CD4-positive, alpha-beta T cell treated with Interleukin-2 at 100 ng/mL for 4 hours (primary cell): ENCODE measurements at places on chromosomes 1 and 21.
A peak's percentile ranks its signal among the peaks of the same experiment; 100 is the strongest.

- DNase-seq: no peak
Observed at GRCh38 chr1:235093013-235093695, 35.5 kb downstream of the TOMM20 start.

DNA sequence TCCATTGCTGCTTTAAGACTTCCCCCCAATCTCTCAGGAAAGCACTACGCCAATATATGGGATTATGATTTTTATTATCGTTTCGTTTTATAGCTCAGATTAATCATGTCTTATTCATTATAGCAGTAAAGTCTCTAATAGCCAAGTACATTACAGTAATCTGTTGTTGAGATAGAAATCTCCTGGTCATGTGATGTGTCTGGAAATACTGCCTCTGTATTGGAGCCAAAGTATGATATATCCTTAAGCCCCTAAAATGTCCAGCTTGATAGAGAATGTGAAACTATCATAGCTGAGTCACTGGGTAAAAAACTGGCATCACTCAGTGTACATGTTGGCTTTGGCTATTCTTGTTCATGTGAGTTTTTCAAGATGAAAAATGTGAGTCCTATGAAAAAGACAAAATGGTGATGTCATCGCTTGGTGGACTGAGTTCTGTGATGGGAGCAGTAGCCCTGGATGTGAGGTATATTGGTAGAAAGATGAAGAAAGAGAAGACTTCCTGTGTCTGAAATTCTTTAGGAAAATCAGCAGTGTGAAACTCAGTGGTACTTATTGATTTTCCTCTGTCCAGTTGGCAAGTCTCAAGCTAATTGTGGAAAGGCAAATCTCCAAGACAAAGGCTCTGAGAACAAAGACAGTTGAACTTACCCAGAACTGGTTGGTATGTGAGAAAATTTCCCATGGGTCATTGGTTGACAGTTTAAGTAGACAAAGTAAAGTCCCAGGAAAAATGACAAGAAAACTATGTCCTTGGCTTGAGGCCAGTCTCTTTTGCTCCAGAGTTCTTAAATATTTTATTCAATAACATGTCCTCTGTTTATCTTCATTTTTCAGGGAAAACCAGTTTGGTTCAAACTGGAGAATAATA is 76.2 kb downstream of the BRINP2 start:
- DNase-seq: no peak

DNA sequence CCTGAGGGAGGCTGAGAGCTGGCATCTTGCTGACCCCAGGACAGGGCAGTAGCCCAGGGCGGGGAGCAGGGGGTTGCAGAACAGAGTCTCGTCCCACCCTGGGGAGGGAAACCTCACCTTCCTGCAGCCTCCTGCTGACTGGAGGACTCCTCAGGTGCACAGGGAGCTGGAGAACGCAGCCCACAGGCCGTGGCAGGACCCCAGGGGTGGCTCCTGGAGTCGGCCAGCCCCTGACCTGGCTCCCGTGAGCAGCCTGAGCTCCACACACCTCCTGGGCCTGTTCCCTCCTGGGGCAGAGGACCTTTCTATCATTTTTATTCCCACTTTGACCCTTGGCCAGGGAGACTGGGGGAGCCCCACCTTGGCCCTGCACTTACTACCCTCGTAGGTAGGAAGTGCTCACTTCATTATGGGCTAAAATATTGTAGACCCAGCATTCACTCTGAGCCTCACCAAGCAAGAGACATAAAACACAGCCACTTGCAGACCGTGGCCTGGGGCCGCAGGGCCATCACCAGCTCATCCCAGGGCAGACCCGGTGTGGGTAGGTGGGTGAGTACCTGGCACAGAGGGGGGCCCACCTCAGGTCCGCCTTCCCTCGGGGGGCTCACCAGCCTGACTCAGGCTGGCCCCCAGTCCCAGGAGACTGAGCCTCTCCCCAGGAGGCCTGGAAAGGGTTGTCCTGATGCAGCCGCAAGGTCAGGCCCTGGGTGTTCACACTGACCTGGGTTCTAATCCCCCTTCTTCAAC is 287.3 kb upstream of the VAMP3 start:
- no peak for DNase-seq

GRCh38 chr1:156124557-156125483 is 10.3 kb downstream of the LMNA start:
- DNase-seq: peak; percentile 37

DNA sequence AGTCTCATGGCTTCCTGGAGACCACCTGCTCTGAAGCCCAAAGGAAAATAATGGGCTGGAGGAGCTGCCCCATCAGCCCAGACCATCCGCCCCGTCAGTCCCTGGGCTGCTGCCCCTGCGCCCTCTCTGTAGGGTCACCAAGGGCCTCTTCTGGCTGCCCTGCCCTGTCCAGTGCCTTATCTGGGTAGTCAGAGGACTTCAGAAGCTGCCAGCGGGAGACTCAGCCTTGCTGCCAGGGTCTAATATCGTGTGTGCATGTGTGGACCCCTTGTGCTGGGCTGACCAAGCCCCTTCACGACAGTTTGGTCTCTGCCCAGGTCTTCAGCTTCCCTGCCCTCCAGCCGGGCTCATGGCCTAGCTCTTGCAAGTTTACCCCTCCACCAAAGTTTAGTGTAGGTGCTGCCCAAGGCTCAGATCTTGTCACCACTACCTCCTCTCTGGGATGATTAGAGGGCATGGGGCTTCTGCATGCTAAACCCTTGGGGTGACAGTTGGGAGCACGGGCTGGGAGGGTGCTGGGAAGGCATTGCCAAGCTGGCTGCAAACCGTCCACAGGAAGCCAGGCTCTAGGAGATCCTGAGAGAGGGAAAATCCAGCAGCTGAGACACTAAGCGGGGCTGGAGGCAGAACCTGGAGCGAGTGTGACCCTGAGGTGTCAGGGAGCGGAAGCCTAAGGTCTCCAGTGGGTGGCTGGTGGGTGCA is 20.6 kb downstream of the NENF start:
- no peak for DNase-seq

DNA sequence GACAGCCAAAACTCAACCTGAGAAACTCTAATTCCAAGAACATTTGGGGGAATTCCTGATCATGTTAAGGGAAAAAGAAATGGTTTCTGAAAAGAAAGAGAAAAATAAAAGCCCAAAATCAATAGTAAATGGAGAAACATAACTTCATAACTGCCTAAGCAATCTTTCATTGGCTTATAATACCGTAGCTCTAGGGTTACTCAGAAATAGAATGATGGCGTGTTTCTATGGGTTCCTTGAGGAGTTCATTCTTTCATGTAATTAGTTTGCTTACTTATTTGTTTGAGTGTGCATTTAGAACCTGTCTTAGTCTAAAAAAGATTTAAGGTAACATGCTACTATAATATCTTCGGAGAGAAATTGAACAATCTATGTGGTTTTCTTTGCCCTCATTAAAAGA is 37.5 kb upstream of the FBXO28 start:
- DNase-seq: no peak

DNA sequence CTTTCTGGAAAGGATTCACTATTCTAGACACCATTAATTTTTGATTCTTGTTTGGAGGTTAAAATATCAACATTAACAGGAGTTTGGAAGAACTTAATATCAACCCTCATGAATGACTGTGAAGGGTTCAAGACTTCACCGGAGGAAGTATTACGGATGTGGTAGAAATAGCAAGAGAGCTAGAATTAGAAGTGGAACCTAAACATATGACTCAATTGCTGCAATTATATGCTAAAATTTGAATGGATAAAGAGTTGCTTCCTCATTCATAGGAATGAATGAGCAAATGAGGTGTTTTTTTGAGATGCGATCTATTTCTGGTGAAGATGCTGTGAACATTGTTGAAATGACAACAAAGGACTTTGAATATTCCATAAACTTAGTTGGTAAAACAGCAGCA is 77.9 kb upstream of the TNFSF4 start:
- DNase-seq: no peak

- DNase-seq: no peak
Observed at GRCh38 chr21:38350684-38351083, 93.9 kb downstream of the KCNJ15 start.

DNA sequence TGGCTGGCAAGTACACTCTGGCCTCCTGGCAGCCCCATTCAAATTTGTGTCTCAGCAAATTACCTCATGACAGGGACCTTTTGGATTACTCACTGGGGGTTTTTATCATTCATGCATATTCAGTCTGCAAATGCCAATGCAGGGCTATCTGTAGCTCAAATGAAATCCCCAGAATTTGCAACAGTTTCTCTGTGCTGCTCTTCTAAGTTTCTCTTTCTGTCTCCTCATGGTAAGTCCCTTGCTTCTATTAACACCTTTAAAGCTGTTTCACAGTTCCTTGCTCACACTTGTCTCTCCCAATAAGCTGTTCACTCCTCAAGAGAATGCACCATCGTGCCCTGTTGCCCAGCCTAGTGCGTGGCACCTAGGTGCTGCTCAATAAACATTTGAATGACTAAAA is 3.3 kb upstream of the FAM78B start:
- DNase-seq: no peak

- DNase-seq: no peak
Observed at GRCh38 chr1:23526329-23527041, 4.5 kb downstream of the E2F2 start.

- no peak for DNase-seq
Observed at GRCh38 chr1:59360729-59361128, 63.8 kb downstream of the FGGY start.

DNA sequence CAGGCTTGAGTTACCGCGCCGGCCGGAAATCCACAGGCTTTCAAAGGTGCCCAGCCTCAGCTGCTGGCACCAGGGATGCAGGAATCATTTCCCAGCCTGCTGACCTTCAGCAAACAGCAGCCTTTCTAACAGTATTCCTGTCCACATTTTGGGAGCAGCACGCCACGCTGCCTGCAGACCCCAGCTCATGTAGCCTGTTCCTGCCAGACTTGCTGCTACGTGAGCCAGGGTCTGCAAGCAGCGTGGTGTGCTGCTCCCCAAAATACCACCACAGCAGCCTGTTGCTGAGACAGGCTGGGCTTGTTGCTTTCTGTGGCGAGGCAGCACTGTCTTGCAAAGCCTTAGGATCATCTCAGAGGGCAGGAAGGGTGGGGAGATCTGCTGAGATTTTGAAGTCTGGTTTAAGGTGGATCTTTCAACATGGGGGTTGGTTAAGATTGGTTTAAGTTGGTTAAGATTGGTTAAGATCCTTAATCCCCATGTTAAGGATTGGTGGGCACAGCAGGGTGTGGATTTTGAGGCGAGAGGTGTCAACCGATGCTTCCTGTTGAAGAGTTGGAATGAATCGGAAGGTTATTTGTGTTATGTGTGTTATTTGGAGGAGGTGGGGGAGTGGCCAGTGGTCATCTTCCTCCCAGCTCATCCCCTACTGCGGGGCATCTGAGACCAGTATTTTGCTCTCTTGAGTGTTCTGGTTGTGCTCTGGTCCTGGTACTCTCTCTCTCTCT is 12.9 kb downstream of the FAAH start:
- no peak for DNase-seq

DNA sequence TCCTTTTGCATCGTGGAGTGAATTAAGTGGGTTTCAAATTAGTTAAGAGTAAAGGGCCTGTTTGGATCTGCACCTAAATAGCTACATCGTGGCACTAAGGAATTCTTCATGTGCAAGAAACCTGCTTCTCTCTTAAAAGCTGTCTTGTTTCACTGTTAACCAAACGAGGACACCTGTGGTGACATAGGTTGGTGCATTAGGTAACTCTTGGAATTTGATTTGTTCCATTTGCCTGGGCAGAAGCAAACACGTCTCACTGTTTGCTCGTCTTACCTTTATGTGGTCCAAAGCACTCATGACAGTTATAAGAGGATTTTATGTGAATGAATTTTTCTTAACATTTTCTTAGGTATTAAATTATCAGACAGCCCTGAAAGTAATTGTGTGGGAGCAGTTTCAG is 60.9 kb downstream of the PRDM2 start:
- DNase-seq: no peak

- DNase-seq: no peak
Observed at GRCh38 chr1:174682419-174683008, 234.8 kb downstream of the GPR52 start.
